ENCODE measurements at places on chromosomes 3 and 15.

DNA sequence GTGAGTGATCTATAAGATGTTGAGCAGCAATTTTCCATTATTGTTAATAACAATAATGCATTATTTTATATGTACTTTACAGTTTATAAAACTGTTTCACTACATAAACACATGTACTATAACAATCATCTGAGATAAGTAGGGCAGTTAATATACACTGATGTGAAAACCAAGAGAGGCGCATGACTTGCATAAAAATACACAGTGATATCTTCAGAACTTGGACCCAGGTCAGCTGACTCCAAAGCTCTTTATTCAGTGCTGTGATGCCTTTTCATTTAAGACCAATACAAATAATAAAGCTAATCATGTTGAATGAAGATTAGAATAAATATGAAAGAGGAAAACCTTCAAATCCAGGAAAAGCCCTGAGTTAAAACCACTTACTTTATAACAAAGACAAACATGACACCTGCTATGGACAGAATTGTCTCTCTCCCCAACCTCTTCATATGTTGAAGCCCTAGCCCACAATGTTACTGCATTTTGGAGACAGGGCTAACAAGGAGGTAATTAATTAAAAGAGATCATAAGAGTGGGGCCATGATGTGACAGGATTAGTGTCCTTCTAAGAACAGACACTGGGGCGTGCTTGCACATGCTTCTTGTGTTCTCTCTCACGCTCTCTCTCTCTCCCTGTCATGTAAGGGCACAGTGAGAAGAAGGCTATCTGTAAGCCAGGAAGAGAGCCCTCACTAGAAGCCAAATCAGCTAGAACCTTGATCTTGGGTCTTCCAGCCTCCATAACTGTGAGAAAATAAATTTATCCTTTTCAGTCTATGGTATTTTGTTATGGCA lies 55.8 kb upstream of the TSPAN3 start:
- DNase-seq = peak; percentile 0

- DNase-seq = no peak
These were observed 20.5 kb upstream of the SCAANT1 start for GRCh38 chr3:63932509-63933212.

DNA sequence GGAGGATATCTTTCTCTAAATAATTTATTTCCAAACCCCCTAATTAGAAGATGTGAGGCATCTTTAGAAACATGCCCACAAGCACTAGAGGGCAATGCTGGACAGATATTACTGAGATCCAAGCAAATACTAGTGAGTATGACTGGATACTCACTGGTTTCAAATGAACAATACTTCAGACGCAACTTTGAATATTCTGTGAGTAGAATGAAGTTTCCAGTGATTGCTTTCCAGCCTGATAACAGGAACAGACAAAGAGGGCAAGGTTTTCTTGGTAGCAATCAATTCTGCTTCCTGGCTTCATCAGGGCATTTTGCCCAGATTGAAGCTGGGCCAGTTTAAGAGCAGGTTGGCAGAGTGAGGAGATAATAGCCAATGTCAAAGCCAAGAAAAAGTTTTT lies 442.6 kb upstream of the PDZRN3 start:
- peak; percentile 49 for DNase-seq

- DNase-seq = no peak
These were observed 4.1 kb downstream of the MBNL1 start for GRCh38 chr3:152272771-152273242.

GRCh38 chr3:35793667-35794066 lies 154.3 kb downstream of the ARPP21 start:
- DNase-seq = no peak
